ENCODE measurements at places on chromosomes 6 and 20.

- DNase-seq: no peak
Observed at GRCh38 chr20:5840411-5841002, 90.3 kb downstream of the SHLD1 start.

- DNase-seq: no peak
Observed at GRCh38 chr6:11969092-11969491, 43.0 kb upstream of the HIVEP1 start.

DNA sequence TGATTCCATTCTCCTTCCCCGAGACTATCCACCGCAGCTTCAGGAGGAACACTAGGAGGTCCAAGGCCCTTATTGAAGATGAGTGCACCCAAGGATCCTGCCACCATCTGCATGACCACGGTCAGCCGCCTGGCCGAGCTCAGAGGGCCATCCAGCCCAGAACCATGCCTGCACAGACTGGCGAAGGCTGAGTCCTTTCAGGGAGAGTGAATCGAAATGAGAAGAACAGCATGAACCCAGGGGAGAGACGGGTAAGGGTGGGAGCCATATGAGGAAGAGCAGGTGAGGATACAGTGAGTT is 26.3 kb downstream of the SERPINB6 start:
- no peak for DNase-seq

- no peak for DNase-seq
Observed at GRCh38 chr6:3382326-3383279, 74.2 kb downstream of the SLC22A23 start.

DNA sequence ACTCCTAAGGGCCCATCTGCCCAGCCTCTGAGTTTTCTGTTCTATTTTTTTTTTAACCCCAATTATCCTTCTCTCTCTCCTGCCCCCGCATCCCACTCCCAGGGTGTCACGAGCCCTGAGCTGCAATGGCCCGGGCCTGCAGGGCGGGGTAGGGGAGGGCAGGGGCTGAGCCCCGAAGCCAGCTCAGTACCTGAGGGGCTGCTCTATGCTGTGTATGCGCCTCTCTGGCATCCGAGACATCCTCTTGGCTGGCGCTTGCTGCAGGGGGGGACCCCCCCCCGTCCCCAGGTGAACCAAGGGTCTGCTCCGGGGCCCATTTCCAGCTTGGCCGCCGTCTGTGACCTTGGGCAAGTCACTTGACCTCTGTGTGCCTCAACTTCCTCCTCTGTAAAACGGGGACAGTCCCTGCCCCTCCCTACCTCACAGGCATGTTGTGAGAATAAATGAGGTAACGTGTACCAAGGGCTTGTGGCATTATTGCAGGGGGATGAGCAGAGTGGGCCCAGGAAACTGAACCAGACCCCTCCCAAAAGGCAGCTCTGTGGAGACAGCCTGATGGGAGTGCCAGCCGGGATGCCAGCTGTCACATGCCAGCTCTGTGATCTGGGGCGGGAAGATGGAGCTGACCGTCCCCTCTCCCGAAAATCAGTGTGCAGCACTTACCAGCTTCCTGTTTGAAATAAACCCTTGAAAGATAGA is 13.0 kb upstream of the MYL9 start:
- no peak for DNase-seq

DNA sequence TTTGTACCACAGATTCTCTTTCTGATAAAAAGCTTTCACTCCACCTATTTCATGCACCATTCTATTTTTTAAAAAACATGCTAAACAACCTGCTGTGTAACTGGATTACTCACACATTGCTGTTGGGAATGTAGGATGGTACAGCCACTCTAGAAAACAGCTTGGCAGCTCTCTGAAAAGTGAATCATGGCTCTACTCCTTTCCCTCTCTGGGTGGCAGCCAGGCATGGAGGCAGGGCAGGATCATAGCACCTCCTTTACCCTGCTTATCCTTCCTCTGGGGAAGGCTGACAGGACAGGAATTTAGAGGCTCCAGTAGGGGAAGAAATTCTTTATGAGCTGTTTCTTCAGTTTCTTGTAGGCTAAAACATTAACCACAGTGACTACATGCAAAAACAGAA is 6.7 kb upstream of the VNN2 start:
- no peak for DNase-seq
